ENCODE measurements at places on chromosomes 5 and 9.

DNA sequence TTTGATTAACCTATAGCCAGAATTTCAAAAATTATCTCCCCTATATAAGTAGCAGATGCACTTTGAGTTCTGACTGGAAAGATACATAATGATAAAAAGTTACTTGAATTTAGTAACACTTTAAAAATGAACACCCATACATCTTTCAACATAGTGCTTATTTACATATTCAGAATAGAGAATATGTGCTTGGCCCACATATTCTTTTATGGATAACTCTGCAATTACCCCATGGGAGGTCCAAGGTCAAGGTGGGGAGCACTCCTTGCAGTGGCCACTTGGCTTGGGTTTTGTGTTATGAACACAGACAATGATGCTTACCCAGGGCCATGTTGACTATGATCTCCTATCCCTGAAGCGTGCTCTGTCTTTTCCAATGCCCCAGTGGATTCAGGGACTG, 169.3 kb downstream of the CDC42SE2 start:
- no peak for DNase-seq

GRCh38 chr9:16626577-16627130, 243.8 kb downstream of the BNC2 start:
- no peak for DNase-seq

- no peak for DNase-seq
These were observed 87.3 kb downstream of the WWC1 start for GRCh38 chr5:168378741-168379140.

DNA sequence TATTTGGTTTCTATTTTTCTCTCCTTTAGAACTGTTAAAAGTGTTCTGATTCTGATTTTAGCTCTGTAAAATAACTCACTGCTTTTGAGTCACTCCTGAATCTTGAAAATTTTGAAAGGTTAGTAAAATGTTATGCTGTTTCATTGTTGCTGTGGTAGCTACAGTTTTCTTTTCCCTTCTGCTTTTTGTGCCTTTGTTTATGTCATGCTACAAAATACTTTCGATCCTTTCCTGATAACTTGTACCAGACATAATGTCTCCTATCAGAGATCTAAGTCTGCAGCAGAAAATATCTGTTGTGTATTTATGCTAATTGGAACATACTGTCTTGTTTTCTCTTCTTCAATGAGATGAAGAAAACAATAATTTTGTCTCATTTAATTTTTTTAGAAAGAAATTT, 26.9 kb upstream of the CEP120 start:
- no peak for DNase-seq

GRCh38 chr5:135921388-135921787, 25.7 kb upstream of the IL9 start:
- no peak for DNase-seq

DNA sequence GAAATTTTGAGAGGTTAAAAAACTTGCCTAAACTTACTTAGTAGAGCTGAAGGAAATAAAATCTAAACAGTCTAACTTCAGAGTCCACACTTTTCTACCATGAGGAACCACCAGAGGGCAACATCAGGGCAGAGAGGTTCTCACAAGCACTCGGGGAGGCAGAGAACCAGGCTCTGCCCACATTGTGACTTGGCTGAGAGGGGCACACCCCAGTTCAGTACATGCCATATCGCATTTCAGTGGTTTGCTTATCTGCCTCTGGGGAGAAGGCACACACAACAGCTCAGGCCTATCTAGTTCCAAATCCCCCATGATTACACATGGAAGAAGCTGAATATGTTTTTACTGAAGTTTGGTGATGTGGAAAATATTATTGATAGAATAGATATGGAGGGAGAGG, 49.2 kb downstream of the EQTN start:
- DNase-seq = no peak

DNA sequence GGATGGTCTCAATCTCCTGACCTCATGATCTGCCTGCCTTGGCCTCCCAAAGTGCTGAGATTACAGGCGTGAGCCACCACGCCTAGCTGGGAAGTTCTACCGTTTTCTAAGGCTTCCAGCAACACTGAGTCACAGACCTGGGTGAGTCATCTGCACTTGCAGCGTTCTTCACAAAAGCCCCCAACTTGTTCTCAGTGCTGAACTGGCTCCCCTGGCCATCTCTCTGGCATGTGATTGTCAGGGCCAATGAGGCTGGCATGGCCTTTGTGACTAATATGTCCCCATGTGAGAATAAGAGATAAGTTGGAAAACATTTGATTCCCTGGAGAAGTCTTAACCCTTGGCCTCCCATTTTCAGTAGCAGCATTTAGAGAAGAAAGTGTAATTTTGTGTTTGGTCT, 124.4 kb downstream of the WDR41 start:
- DNase-seq = no peak

DNA sequence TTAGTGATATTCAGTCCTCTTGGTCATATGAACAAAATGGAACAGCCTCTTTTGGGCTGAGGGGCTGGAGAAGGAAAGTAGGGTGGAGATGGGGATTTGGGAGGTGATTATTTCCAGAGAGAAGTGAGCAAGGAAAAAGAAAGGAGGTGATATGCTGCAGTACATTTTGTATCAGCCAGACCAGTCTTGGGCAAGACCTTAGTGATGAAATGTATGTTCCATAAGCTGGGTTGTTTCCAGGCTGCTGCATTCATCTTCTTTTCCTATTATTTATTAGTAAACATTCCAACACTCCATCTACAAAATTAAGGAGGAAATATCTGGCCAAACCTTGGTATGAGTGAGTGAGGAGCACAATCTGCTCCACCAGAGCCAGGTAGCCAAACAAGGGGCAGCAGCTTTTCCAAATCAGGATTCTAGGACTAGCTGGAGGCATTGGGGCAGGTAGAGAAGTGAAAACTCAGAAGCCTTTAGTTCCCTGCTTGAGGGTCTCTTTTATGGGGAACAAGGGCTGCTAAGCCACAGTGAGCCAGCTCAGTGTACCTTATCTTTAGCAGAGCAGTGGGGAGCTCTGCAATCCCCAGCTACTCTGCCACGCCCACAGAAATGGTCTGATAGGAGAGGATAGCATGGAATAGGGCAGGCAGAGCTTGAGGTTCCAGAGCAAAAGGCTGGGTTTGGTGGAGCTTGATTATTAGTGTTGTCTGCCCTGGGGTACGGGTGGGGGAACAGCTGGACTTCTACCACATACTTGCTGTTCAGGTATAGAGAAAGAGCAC, 19.5 kb downstream of the RAD1 start:
- DNase-seq = no peak
